ENCODE measurements at places on chromosomes 4 and X. TPM values are rescaled to one million over a fixed set of nuclear protein-coding genes. Genes with fewer than 3 reads are reported as not detected.

Gene ADAMTS3
- total RNA-seq: not detected

DNA sequence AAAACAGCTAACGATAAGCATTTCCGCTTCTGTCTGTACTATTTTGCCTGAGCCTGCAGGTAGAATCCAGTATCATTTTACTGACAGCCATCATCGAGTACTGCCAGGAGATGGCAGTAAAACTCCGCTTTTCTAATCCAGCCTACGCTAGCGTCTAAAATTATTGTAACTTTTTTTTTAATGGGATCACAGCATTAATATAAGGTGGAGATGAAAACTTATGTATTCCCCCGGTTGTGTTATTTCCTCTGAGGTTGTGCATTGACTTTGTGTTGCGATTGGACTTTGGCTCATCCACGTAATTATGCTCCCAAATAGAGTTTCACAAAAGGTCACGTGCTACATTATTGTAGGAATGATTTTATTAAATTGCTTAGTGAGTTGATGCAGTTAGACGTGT, 248.1 kb downstream of the C4orf33 start:
- DNase-seq: peak; percentile 8

GRCh38 chr4:17552427-17552826, 24.6 kb upstream of the LAP3 start:
- no peak for DNase-seq

GRCh38 chr4:12968345-12968744, 515.8 kb downstream of the RAB28 start:
- no peak for DNase-seq

Data from activated CD4-positive, alpha-beta T cell treated with anti-CD3 and anti-CD28 coated beads, Interleukin-2, amount 10 ng/mL, durations not matched to agents 7 days and 5 days (primary cell).